ENCODE measurements at places on chromosomes 2 and 18.

DNA sequence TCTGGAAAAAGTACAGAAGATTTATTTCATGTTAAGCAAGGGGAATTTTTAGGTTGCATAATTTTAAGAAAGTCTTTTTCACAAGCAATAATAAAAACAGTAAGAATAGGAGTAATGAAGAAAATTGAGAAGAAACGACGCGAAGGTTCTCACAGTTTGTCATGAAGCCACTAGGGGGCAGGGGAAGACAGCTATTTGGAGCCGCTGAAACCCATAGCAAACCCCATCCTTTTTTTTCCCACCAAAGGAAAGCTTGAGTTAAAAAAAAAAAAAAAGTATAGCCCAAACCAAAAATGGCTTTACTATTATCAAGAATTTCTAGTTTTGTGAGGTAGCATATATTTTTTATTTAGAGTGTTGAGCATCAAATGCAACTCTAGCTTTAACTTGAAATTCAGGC lies 300.9 kb downstream of the PHLPP1 start:
- peak; percentile 22 for DNase-seq

DNA sequence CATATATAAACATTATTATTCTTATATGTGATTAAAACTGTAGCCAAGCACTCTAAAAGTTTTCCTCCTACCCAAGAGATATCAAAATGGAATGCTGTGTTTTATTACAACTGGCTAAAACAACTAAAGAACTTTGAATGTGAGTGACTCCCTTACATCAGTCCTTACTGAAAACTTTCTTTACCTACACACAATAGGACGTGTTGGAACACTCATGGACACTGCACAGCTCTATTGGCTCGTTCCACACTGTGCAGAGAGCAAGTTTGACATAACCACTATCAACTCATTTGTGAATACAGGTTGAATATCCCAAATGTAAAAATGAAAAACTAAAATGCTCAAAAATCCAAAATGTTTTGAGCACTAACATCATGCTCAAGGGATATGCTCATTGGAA lies 650.6 kb downstream of the SLC4A3 start:
- no peak for DNase-seq

GRCh38 chr2:156663757-156664409 lies 227.7 kb downstream of the GPD2 start:
- DNase-seq, result no peak

GRCh38 chr2:219507581-219508443 lies 6.5 kb upstream of the ASIC4 start:
- no peak for DNase-seq

DNA sequence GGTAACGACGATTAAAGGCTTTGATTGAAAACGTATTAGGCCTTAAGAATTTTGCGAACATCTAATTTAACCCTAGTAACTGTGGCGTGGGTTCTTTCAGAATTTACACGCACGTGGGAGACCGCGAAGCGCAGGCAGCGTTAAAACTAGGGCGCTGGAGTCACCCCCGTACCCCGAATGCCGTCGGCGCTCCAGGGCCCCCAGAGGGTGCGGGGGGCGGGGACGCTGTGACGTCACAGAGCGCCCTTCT lies 673 bp upstream of the SMCHD1 start:
- DNase-seq, result peak; percentile 57

GRCh38 chr2:190877436-190877835 lies 3.2 kb upstream of the GLS start:
- no peak for DNase-seq

- DNase-seq, result no peak
These were observed at the start of gene SNTG2 for GRCh38 chr2:950080-950966. TSS of gene SNTG2 (plus strand) at chr2:950849. CDS start at chr2:950997, 148 bp downstream.

DNA sequence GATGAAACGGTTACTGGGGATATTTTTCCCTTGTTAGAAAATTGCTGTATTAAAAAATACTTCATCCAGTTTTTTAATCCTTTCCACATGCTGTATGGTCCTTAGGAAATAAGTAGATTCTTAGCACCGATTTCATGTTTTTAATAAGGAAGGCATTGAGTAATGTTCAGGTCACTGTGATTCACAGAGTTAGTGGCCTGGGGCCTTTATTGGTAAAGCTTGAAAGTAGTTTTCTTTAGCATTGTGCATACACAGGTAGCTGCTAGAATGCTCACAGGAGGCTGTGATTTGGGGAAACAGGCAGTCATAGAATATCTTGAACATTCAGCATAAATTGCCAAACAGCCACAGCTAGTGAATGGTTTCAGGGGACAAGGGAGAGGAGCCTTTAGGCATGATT lies 79.8 kb downstream of the XRCC5 start:
- DNase-seq, result no peak

DNA sequence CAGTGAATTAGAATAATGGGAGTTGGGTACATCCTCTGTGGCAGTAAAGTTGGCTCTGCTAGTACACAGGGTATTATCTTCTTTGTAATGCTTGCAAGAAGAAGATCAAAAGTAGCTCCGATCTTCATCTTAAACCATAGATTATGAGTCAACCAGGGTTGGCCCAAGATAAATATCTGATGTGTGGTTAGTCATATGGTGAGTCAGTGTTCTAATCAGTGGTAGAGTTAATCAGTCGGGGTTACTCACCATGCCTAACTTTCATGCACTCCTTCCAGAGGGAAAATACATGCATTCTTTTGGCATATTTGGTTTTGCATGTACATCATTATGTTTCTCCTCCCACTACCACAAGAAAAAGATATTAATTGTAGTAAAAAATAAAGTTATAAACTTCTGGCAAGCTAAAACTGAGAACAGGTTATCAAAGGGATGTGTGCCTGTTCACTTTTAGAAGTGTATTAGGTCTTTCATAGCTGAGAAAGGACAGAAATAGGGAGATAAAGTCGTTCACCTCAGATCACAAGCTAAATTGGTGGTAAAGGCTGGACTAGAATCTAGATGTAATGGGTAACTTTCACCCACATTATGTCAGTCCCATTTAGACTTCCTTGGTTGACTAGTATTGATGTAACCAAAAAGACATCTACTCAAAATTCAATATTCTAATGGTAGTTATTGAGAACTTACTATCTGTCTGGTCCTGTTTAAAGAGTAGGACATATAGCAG lies 684.4 kb downstream of the IRS1 start:
- DNase-seq, result no peak

DNA sequence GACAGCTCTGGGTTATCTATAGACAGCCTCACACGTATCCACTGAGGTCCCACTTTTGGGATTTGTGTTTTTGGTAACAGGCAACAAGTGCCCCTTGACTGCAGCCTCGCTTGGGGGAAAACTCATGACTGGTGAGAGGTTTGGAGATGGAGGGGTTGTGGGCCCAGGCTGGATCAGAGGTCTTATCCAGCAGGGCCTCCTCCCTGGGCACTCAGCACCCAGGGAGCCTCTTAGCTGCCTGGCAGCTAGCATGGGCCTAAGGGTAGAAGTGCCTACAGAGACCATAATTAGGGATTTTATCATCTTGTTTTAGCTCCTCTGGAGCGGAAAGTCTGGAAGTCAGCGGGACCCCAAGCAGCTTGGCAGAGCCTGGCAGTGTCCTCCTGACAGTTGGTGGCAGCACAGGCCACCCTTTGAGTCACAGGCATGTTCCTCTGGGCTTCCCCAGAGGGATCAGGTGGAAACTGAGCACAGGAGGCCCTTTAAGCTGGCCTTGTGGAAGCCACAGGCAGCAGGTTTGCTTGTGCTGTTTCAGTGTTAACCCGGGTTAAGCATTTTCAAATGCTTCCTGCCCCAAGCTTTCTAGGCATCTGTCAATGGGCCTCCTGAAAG lies 143.1 kb downstream of the KCTD1 start:
- DNase-seq, result no peak

DNA sequence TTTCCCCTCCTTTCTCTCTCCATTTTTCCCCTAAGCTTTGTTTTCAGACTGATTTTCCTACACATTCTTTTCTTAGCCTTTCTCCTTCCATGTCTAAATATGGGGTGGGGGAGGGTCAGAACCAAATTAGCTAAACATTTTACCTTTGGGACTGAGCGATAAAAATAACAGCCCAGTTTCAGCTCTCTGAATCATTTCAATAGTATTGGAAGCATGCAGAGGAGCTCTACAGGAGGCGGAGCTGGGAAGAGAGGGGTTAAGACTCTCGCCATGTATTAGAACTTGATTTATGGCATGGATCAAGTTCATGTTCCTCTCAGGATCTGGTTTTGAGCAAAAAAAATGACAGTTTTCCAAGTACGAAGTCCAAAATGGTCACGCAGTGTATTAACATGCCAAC lies 109.1 kb downstream of the CPO start:
- no peak for DNase-seq

GRCh38 chr18:13279181-13280069 lies 60.9 kb downstream of the LDLRAD4 start:
- DNase-seq, result no peak

DNA sequence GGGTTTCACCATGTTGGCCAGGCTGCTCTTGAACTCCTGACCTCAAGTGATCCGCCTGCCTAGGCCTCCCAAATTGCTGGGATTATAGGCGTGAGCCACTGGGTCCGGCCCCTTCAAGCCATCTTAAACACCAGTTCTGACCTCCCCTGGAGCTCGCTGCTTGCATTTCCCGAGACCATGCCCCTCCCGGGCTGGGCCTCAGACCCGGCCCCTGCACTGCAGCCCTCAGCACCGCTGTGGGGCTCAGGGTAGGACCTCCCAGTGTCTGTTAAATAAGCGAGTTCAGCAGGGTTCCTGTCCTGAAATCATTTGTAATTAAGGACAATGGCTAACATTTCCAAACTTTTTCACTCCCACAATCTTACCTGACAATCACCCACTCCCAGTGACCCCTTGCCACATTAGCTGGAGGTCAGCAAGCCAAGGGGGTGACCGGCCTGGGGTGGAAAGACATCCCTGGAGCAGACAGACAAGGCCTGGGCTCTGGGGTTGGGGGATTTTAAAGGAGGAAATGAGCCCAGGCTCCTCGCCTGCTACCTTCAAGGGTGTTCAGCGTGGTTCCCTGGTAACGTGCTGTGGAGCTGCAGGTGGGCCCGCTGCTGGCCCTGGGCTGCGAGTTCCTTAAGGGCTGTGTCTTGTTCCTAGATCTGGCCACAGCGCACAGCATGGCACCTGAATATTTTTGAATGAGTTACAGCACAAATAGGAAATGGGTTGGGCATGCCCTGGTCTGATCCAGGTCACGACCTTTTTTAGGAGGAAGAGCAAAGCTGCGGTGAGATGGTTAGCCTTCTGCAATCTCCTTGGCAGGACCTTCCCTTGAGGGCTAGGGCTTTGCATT lies 15.1 kb downstream of the CYS1 start:
- no peak for DNase-seq

- no peak for DNase-seq
These were observed 250.2 kb downstream of the LPIN1 start for GRCh38 chr2:11996618-11997017.

- no peak for DNase-seq
These were observed 21.9 kb upstream of the PAX3 start for GRCh38 chr2:222320436-222321395.

DNA sequence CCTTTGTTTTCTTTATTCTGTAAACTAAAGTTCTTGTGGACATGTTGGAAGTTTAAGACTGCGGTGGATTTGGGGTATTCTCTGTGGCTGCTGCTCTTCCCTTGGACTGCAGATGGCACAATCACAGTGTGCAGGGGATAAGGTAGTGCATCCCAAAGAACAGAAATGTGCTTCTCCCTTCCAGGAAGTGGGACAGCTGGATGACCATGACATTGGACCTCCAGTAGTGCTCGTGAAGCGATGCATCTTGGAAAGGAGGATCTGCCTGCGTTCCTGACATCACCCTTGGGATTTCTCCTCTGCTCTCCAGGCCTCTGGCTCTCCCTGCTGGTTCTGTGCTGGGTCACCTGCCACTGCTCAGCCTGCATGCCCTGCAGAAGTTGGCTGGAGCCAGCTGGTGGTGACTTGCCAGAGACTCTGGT lies 109.9 kb downstream of the SLC4A3 start:
- no peak for DNase-seq

DNA sequence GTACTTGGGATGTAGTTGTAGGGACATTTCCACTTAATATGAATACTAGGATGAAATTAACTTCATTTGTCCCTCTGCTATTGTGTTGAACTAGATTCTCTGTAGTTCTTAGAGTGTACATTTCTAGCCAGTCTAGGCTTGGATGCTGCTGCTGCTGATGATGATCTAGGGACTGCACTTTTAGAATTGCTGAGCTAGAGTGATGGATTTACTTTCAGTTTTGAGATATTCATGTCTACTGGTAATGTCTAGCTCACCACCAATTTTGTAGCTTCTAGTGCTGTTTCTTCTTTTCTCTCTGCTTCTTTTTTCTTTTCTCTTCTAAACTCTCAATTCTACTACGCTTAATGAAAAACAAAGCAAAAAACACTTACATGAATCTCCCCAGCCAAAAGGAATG lies 49.4 kb downstream of the MRPS9 start:
- DNase-seq, result no peak

GRCh38 chr2:56376699-56377665 lies 193.2 kb downstream of the CCDC85A start:
- no peak for DNase-seq

GRCh38 chr2:103986001-103986400 lies 867.9 kb upstream of the POU3F3 start:
- DNase-seq, result no peak

DNA sequence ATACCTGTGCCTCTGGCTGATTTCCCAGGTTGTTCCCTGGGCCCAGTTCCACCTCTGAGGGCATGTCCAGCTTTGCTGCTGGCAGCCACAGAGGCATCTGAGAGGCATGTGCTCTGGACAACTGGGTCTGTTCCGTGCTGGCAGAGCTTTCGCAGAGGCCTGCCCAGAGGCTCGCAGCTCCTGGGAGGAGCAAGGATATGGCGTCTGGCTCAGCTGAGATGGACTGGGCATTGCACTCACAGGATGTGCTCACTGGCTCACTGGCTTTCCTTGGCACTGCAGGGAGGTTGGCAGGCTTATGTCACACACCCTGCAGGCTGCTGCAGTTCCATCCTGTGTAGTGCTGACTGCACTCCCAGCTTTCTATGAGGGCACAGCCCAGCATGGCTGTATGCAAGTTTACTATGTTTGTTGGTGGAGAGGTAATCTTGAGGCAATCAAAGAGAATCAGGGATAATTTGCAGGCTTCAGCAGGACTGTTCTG lies 172.3 kb downstream of the PRKCE start:
- DNase-seq, result no peak

GRCh38 chr2:86677816-86678215 lies 42.3 kb upstream of the RMND5A start:
- no peak for DNase-seq

GRCh38 chr2:123566291-123566946 lies 458.7 kb upstream of the CNTNAP5 start:
- no peak for DNase-seq

DNA sequence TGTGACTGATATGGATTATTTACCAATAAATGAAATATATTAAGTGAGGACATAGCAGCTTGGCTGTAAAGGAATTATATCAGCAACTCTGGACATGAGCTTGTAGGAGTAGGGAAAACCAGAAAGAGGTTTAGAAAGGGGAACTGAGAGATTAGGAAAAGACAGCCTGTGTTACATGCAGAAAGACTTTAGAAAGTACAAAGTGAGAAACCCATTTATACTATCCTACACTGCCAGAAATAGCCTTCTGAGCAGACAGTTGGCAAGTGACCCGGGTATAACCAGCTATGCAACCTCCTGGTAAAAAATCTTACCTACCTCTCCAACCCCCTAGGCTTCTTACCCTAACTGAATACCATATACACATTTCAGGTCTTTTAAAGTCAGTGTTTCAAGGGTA lies 134.1 kb downstream of the ANKRD44 start:
- no peak for DNase-seq

GRCh38 chr18:59996370-59996966 lies 96.7 kb downstream of the PMAIP1 start:
- no peak for DNase-seq
